ENCODE measurements at places on chromosomes 2 and 18. TPM values are rescaled to one million over a fixed set of nuclear protein-coding genes. Genes with fewer than 3 reads are reported as not detected.

- DNase-seq: no peak
- H3K4me3 ChIP-seq: no peak overlapping the region
- no peaks in the 10 kb centered on the region for H3K36me3 ChIP-seq
- no peaks in the 10 kb centered on the region for H3K27me3 ChIP-seq
Measured at GRCh38 chr2:221060376-221060775, 511.7 kb downstream of the EPHA4 start.

GRCh38 chr2:42786561-42787345 lies 5.6 kb downstream of the HAAO start:
- H3K4me1 ChIP-seq: no peaks in the 10 kb centered on the region
- DNase-seq: no peak
- H3K36me3 ChIP-seq: no peaks in the 10 kb centered on the region
- no peak overlapping the region for H3K4me3 ChIP-seq
- no peak overlapping the region for H3K27ac ChIP-seq

- H3K36me3 ChIP-seq: no peaks in the 10 kb centered on the region
- H3K4me1 ChIP-seq: peaks cover 58% of the 10 kb centered on the region
- no peaks in the 10 kb centered on the region for H3K27me3 ChIP-seq
- DNase-seq: no peak
- H3K4me3 ChIP-seq: no peak overlapping the region
Measured at GRCh38 chr18:47898696-47899095, 31.8 kb downstream of the SMAD2 start.

DNA sequence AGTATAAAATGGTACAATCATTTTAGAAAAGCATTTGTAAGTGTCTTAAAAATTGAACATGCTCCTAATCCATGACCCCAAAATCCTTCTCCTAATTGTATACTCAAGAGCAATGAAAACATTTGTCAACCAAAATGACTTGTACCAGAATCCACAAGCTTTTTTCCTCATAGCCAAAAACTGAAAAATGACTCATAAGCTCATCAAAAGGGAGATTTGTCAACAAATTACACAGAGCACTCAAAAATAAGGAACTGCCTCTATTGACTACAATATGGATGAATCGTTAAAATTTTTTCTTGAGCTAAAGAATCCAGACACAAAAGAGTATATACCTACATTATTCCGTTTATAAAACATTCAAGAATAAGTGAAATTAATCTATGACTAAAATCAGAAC lies 544.8 kb downstream of the ARHGAP15 start:
- no peak overlapping the region for H3K4me3 ChIP-seq
- no peaks in the 10 kb centered on the region for H3K4me1 ChIP-seq
- no peak overlapping the region for H3K27ac ChIP-seq
- H3K36me3 ChIP-seq: peaks cover 4% of the 10 kb centered on the region

The SCN9A gene
- not detected for total RNA-seq

The VIL1 gene
- total RNA-seq: not detected

Measured in CD8-positive, alpha-beta memory T cell (primary cell).